ENCODE measurements at places on chromosomes 6 and 20. TPM values are rescaled to one million over a fixed set of nuclear protein-coding genes. Genes with fewer than 3 reads are reported as not detected.

DNA sequence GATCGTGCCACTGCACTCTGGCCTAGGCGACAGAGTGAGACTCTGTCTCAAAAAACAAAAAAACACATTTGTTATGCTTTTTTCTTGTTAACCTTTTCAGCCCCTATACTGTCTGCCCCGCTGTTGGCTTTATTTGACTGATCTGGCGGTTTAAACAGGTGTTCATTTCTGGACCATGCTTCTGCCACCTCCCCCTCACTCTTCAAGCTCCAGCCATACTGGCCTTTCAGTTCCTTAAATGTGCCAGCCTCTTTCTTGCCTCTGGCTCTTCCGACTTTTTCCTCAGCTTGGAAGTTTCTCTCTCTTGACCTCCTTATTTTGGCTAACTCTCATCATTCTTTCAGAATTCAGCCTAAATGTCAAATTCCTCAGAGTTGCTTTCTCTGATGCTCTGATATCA, 35.2 kb upstream of the TXLNB start:
- no peak for DNase-seq

- no peak for DNase-seq
Observed at GRCh38 chr20:46202766-46203509, 84.8 kb downstream of the CD40 start.

- DNase-seq = no peak
Observed at GRCh38 chr20:10978713-10979112, 304.9 kb upstream of the JAG1 start.

Gene LPA
- total RNA-seq = not detected

Gene SLC22A2
- total RNA-seq = not detected

Gene ZNF292
- 11.3 TPM for total RNA-seq

Gene ASCC3
- total RNA-seq = 37.7 TPM

Gene MICB
- 5.0 TPM for total RNA-seq
